ENCODE measurements at places on chromosomes 2 and 18. TPM values are rescaled to one million over a fixed set of nuclear protein-coding genes. Genes with fewer than 3 reads are reported as not detected.

CHST9 gene
- 14.3 TPM for total RNA-seq

EDAR gene
- not detected for total RNA-seq

MC4R gene
- total RNA-seq: not detected

CDH7 gene
- 2.0 TPM for total RNA-seq

ANKRD23 gene
- 4.0 TPM for total RNA-seq

CDH20 gene
- total RNA-seq: 1.0 TPM

LIPG gene
- 17.2 TPM for total RNA-seq

TTN gene
- 8.3 TPM for total RNA-seq

SERPINB4 gene
- 1.1 TPM for total RNA-seq

RAB1A gene
- total RNA-seq: 94.8 TPM

KCMF1 gene
- total RNA-seq: 120 TPM

DCDC2C gene
- total RNA-seq: not detected

IL1B gene
- not detected for total RNA-seq

SCN9A gene
- 8.8 TPM for total RNA-seq

NETO1 gene
- 20.7 TPM for total RNA-seq

PCGF1 gene
- 14.3 TPM for total RNA-seq

IL36G gene
- total RNA-seq: 0.70 TPM

CASP10 gene
- 3.5 TPM for total RNA-seq

TXNDC2 gene
- total RNA-seq: not detected

FHOD3 gene
- 8.7 TPM for total RNA-seq

MAP3K19 gene
- total RNA-seq: not detected

HAAO gene
- 0.97 TPM for total RNA-seq

BOLA3 gene
- 89.8 TPM for total RNA-seq

ANKZF1 gene
- total RNA-seq: 61.9 TPM

SLC5A6 gene
- total RNA-seq: 153 TPM

KHK gene
- total RNA-seq: 8.8 TPM

SDC1 gene
- total RNA-seq: 43.0 TPM

CIAO1 gene
- total RNA-seq: 119 TPM

ITGB1BP1 gene
- total RNA-seq: 29.1 TPM

KIAA1328 gene
- 8.4 TPM for total RNA-seq

GPD2 gene
- 67.4 TPM for total RNA-seq

ZC3H6 gene
- total RNA-seq: 6.3 TPM

MMADHC gene
- total RNA-seq: 147 TPM

CBLN2 gene
- not detected for total RNA-seq

SLC38A11 gene
- total RNA-seq: not detected

REG3G gene
- total RNA-seq: not detected

LCT gene
- total RNA-seq: not detected

CNTNAP5 gene
- 0.49 TPM for total RNA-seq

TFCP2L1 gene
- total RNA-seq: 6.4 TPM

FBLN7 gene
- 1.4 TPM for total RNA-seq

LOXL3 gene
- total RNA-seq: 12.2 TPM

SERPINB13 gene
- not detected for total RNA-seq

PAX3 gene
- total RNA-seq: not detected

MARCHF4 gene
- 1.2 TPM for total RNA-seq

IL18RAP gene
- total RNA-seq: not detected

SERPINB10 gene
- not detected for total RNA-seq

CPLX4 gene
- total RNA-seq: not detected

QPCT gene
- 16.5 TPM for total RNA-seq

PIK3C3 gene
- 39.5 TPM for total RNA-seq

C2orf42 gene
- total RNA-seq: 12.7 TPM

All from GM23338 (cell line).